ENCODE measurements at places on chromosomes 1 and 21.
A peak's percentile ranks its signal among the peaks of the same experiment; 100 is the strongest.

GRCh38 chr1:70382682-70383081, 28.2 kb upstream of the ANKRD13C start:
- no peak for DNase-seq

- peak; percentile 32 for DNase-seq
Measured at GRCh38 chr1:84700070-84700469, 9.8 kb upstream of the SSX2IP start.

- no peak for DNase-seq
Measured at GRCh38 chr1:187270256-187270655, 441.5 kb downstream of the PLA2G4A start.

DNA sequence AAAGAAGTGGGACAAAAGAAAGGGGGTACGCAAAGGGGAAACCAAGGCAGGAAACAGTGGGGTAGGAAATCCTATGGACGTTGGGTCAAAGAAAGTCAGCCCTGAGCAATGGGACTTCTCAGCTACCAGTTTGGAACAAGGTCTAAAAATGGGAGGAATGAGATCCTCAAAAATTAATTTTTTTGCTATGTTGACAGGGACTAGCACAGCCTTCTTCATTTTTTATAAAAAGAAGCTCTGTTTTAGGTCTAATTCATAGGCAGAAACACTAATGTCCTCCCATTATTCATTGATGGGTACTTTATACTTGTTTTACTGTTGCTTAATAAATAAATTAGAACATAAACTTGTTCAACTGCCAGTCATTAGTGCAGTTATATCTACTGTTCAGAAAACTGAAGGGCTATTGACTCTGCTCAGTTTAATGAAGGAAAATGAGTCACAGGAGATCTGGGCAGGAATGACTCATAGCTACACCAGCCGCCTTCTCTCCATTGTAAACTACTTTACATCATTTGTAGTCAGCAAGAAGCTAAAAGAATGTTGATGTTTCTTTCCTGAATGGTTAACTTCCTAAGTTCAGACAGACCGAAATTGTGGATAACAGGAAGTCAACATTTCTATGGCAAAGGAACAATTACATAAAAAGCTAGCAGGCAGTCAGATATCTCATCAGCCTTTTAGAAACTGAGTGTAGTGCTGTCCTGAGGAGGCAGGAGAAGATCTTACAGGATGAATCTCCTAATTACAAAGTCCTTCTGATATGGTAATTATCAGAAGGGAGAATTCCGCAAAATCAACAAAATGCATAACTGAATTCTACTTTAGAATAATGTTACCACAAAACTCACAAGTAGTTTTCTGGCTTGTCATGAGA, 356.4 kb upstream of the PKN2 start:
- no peak for DNase-seq

DNA sequence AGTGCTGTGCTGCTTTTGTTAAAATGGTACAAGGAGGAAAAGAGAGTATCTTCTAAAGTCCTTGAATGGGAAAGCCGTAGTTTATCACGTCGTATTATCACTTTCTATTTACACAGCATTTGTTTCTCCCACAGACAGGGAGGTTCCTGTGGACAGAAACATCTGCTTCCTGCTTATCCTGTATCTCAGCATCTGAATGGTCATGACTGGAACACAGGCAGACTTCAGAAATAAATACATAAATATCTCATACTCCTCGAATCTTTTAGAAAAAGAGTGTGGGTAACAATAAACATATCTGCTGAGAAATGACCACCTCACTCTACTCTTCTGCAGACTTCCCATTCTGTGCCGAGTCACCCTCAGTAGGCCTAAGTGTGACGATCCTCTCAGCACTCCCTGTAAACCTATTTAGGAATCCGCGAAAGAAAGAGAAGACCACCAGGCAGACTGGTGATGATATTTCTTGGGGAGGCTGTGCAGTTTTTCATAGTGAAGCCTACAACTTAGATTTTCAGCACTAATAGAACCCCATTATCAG, 393.5 kb downstream of the SMYD3 start:
- DNase-seq, result no peak

GRCh38 chr1:83978056-83978455, 20.9 kb downstream of the TTLL7 start:
- no peak for DNase-seq

DNA sequence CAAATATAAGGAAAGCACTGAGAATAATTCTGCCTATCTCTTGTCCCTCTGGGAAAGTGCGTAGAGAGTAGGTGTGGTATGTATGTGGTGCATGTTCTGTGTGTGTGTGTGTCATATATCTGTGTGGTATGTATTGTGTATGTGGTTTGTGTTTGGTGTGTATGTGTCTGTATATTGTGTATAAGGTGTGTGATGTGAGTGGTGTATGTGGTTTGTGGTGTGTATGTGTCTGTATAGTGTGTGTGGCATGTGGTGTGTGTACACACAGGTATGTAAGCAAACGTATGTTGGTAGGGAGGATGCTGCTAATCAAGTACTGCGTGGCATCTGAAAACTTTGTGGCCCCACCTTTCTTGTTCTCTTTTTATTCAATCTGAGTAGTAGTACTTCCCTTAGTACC, 68.3 kb upstream of the LAX1 start:
- no peak for DNase-seq

GRCh38 chr1:111758373-111758772, 2.7 kb downstream of the DDX20 start:
- no peak for DNase-seq

- DNase-seq, result peak; percentile 73
Measured at GRCh38 chr1:209565759-209566678, 17.5 kb upstream of the CAMK1G start.

DNA sequence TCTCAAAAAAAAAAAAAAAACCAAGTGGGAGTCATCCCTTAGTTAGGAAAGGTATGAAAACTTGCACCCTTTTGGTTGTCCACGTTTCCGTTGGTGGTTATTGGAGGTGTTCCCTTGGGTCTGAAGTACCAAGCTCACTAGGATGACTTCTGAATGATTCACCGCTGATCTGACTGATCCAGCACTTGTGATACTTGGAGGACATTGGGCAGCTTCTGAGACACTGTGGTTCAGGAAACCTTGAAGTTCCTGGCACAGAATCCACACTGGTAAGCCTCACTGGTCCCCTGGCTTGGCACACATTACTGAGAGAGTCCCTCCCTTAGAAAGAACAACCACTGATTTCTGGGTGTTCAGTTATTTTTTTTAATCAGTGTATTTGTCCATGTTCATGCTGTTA, 91.9 kb downstream of the RYR2 start:
- no peak for DNase-seq

- DNase-seq, result no peak
Measured at GRCh38 chr1:230768903-230769570, 21.8 kb downstream of the CAPN9 start.

GRCh38 chr1:98384461-98385141, 276.9 kb upstream of the SNX7 start:
- no peak for DNase-seq

DNA sequence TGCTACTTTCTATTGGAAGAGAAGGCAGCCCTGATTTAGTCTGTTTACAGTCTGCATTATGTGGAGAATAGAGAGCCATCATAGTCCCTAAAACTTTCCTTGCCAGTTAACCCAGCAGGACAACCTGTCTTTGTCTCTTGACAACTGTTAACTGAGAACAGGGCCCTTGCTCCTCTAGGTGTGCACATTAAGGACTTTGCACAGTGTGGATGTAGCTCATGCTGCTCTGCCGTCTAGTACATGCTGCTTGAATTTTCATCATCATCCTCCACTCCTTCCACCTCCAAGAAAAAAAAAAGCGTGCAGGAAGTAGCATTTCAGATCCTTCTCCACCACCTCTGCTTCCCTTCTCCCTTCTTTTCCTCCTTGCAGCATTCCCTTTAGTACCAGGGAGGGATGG, 91.5 kb downstream of the PBX1 start:
- no peak for DNase-seq

DNA sequence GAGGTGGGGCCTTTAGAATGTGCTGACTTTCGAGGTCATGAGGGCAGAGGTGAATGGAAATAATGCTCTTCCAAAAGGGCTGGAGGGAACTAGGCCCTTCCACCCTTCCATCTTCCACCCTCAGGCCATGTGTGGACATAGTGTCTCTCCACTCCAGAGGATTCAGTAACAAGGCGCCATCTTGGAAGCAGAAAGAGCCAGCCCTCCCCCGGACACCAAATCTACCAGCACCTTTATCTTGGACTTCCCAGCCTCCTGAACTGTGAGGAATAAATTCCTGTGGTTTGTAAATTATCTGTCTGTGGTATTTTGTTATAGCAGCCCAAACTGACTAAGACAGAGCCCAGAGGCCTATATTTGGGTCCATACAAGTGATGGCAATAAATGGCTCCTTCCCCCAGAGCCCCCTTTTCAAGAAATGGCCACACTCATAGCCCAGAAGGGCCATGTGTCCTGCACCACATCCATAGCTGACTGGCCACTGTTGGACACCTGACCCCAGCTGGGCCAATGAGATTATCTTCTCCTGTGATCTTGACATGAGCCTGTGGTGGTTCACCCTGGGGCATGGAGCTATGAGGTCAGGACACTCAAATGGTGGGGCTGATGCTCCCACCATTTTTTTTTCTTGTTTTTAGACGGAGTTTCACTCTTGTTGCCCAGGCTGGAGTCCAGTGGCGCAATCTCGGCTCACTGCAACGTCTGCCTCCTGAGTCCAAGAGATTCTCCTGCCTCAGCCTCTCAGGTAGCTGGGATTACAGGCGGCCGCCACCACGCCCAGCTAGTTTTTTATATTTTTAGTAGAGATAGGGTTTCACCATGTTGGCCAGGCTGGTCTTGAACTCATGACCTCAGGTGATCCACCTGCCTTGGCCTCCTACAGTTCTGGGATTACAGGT, 114.9 kb downstream of the RRAGC start:
- DNase-seq, result no peak

DNA sequence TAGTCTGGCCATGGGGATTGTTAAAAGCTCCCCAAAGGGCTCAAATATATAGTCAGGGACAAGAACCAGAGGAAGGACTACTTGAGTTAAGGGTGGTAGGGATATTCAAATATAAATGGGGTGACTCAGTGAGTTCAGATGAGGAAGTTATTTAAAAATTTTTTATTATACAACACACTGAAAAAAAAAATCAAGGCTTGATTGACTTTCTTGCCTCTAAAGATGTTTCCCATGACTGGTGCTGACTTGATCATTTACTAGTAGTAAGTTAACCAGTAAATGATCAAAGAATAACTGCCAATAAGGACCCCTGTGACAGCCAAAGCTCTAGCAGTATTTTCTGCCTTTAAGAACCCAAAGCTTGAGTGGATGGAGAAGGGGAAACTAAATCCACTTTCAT, 357.6 kb upstream of the NR5A2 start:
- no peak for DNase-seq

GRCh38 chr1:20983297-20983889, 193.3 kb downstream of the EIF4G3 start:
- DNase-seq, result no peak

- DNase-seq, result no peak
Measured at GRCh38 chr1:11856698-11857097, 2.0 kb downstream of the NPPB start.

- no peak for DNase-seq
Measured at GRCh38 chr1:211330282-211330936, 3.8 kb downstream of the TRAF5 start.

DNA sequence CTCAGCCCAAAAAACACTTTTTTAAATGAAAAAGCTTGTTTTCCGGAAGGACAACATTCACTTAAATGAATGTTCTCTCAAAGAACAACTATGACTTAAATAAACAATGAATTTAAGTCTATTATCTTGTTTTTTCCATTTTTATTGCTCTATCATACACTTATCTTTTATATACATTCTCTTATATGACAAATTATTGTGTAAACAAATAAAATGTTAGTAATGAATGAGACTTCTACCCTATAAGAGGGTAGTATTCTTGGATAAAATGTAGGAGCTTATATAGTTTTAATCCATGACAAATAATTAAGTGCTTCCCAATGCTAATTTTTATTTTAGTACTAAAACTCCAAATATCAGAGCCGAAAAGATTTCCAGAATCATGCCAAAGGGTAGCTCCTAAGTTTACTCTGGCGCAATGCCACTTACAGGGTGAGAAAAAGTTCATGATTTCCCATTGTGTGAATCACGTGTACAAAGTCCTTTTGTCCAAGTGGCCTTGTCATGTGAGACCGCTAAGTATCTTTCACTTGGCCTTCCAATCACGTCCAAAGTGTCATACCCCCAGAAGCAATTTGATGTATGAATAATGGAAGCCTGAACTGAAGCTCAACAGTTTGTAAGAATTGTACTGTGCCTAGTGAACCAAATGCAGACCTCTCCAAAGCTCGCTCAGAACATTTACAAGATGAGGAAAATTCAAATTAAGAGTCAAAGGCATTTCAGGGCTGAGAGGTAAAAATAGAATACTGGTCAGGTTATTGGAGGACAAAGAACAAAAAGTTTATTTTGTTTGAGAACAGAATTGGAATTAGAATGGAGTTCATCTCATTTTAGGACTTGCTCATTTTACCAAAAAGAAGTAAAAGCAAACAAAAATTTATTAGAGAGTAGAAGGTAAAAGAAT, 56.6 kb upstream of the C1orf21 start:
- no peak for DNase-seq

- DNase-seq, result no peak
Measured at GRCh38 chr1:89381618-89382017, 17.8 kb downstream of the GBP6 start.

DNA sequence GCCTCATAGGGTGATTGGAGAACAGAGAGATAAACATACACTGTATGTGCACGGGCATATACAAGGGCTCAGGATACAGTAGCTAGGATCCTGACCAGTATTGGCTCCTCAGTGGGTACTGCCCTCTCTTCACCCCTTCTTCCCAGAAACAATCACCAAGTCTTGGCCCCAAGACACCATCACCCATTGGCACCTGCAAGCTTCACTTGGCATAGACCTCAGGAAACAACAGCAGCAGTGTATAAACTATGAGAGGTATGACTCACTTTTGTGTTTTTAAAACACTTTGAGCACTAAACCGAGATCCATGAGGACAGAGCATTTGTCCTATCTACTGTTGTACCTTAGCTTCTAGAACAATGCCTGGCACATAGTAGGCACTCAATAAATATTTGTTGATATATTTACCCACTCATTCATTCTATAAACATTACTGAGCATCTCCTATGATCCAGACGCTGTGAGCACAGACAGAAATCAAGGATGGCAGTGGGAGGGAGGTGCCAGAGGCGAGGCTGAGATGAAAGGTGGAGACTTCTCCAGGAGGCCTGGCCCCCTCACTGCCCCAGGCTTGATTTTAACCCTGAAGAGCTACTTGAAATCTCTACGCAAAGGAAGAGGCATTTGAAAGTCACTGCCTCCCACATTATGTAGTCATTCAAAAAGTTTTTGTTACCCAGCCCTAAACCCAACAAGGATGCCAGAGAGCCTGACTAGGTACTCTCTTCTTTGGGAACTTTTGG, 95.2 kb downstream of the CAMK2N1 start:
- DNase-seq, result no peak

- DNase-seq, result no peak
Measured at GRCh38 chr1:32900956-32901822, at the start of gene TMEM54. Gene TMEM54, minus strand, starts transcription at chr1:32901389. Its CDS starts 151 bp downstream, at chr1:32901238.

GRCh38 chr1:200866521-200866920, 6.3 kb upstream of the GPR25 start:
- no peak for DNase-seq

- no peak for DNase-seq
Measured at GRCh38 chr1:168972887-168973286, 133.6 kb upstream of the ATP1B1 start.

Measured in HL-60 (cell line).